ENCODE measurements at places on chromosomes 6 and 20.
A peak's percentile ranks its signal among the peaks of the same experiment; 100 is the strongest.

DNA sequence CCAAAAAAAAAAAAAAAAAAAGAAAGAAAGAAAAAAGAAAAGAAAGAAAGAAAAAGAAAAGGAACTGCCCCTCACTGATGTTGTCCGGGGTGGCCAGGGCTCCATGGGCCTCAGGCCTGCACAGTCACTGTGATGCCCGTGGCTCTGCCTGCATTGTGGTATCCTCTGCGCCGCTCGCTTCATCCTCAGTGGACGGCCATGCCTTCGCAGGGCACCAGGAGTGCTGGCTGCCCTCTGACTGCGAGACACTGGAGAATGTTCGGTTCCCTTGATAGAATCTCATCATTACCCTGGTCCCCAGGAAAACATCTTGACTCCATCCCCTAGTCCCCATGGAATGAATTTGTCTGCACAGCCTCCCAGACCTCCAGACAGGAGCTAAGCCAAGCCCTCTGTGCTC lies 61.7 kb downstream of the TMEM242 start:
- DNase-seq = no peak

- no peak for DNase-seq
Observed at GRCh38 chr20:5834436-5835005, 84.3 kb downstream of the SHLD1 start.

- peak; percentile 59 for DNase-seq
Observed at GRCh38 chr6:49531774-49532569, 18.5 kb upstream of the C6orf141 start.

GRCh38 chr6:138250513-138251247 lies 32.4 kb upstream of the PBOV1 start:
- peak; percentile 80 for DNase-seq

GRCh38 chr6:83341765-83342164 lies 89.1 kb downstream of the ME1 start:
- DNase-seq = no peak

- peak; percentile 27 for DNase-seq
Observed at GRCh38 chr20:23889775-23890187, 10.2 kb upstream of the CST5 start.

DNA sequence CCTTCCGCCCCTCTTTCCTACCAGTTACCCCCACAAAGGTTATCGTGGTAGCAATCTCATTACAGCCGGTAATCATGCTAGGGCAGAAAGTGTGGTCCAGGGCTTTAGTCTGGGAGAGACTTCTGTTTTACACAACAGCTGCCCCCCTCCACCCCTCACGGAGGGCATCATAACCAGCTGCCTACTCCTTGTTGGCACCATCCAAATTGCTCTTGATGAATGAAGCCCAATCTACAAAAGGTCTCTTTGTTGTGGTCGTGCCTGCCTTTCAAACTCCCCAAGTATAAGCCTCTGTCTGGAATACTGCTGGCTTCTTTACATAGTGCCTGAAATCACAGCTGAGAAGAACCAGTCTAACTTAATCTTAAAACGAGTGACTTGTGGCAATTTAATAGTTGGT lies 157.9 kb downstream of the INSM1 start:
- DNase-seq = no peak

- no peak for DNase-seq
Observed at GRCh38 chr20:61539706-61540360, 287.8 kb downstream of the CDH4 start.

GRCh38 chr6:19898141-19898740 lies 61.1 kb downstream of the ID4 start:
- no peak for DNase-seq

GRCh38 chr6:8941577-8941976 lies 506.2 kb upstream of the SLC35B3 start:
- no peak for DNase-seq

DNA sequence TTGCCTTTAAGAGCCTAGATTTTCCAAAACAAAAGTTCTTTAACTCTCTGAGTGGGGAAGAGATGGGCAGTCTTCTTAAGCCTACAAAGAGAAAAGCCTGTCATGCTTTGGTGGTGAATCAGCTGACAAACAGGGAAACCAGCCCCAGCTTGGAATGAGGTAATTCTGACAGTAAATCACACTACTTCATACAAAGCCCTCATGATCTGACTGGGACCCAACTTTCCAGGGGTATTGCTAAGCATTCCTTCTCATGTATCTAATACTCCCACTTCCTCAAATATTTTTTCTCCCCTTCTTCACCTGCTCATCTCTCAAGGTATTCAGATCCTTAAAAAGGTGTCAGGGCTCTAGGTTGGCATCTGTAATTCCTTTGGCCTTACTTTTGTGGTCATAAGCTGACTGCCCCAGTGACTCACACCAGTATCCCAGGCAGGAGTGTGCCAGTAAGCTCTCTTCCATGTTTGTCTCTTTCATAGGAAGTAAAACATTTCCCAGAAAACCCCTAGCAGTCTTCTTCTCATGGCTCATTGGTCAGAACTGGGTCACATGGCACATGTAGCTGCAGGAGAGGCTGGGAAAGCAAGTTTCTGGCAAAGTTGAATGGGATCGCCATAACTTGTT lies 15.0 kb upstream of the TBC1D22B start:
- peak; percentile 99 for DNase-seq

GRCh38 chr20:54294094-54294493 lies 86.2 kb downstream of the PFDN4 start:
- DNase-seq = no peak

DNA sequence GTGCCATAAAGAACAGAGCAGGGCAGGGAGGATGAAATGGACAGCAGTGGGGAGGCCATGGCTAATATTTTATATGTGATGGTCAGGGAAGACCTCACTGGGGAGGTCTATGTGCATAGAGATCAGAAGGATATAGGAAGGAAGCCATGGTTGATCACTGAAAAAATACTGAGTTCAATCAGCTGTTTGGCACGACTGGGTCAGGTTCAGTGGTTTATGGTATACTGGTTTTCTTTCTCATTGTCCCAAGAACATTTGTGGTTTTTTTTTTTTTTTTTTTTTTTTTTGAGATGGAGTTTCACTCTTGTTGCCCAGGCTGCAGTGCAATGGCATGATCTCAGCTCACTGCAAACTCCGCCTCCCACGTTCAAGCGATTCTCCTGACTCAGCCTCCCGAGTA lies 78.3 kb upstream of the TIAM2 start:
- DNase-seq = no peak

- DNase-seq = no peak
Observed at GRCh38 chr20:23179766-23180403, 93.8 kb upstream of the CD93 start.

DNA sequence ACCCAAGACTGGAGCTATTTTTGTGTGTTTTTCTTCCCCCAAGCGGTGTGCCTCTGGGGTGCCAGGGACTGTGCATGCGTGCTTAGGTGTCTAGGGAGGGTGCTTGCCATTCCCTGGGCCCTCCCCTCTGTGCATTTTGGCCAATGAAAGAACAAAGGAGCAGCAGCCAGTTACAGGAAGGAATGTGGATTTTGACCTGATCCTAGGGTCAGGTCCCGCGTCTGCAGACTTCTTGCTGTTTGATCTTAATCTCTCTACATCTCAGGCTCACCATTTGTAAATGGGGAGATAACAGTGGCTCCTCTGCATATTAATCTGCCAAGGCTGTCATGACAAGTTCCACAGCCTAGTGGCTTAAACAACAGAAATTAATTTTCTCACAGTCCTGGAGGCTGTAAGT lies 699.1 kb downstream of the QKI start:
- no peak for DNase-seq

- no peak for DNase-seq
Observed at GRCh38 chr6:45493761-45494160, 116.0 kb upstream of the SUPT3H start.

DNA sequence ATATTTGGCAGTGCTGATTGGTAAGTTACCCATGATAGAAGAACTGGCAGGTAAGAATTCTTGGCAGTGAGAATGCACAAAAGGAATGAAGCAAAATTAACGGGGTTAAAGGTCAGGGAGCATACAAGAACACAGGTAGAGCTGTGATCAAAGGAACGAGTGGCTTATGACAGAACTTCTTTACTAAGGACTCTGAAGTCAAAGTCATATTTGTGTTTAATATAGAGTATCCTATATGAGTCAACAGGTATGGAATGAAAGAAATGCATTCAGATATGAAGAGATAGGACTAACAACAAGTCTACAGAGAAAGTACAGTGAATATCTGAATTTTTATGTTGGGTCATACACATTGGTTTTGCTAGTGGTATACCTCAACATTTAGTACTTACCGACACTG lies 209.0 kb upstream of the CITED2 start:
- DNase-seq = no peak

Measured in fibroblast of skin of abdomen (primary cell).